ENCODE measurements at places on chromosomes 7 and 10. TPM values are rescaled to one million over a fixed set of nuclear protein-coding genes. Genes with fewer than 3 reads are reported as not detected.
A peak's percentile ranks its signal among the peaks of the same experiment; 100 is the strongest.

GRCh38 chr7:93945083-93945482 lies 23.5 kb downstream of the GNG11 start:
- DNase-seq = no peak

PLEKHS1 gene
- 0.05 TPM for polyA plus RNA-seq

LSM8 gene
- polyA plus RNA-seq = 38.5 TPM

GRCh38 chr7:117086788-117087187 lies 133.5 kb downstream of the ST7 start:
- DNase-seq = no peak

FEZF1 gene
- polyA plus RNA-seq = not detected

DNA sequence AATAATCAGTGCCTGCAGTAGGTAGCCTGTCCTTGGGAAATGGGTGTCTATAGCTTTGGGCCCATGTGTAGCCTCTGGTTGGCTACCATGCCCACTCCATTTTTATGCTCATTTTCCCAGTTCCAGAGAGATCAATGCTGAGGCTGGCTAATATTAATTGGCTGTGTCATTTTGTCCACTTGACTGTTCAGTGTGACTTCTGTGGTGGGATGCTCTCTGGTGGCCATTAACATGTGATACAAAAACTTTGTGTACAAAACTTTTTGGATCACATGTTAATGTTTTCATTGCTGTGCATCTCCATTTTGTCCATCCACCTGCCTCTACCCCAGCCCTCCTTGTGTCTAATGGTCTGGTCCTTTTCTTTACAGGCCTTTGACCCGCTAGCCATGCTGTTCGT lies 22.7 kb downstream of the VIM start:
- no peak for DNase-seq

DNA sequence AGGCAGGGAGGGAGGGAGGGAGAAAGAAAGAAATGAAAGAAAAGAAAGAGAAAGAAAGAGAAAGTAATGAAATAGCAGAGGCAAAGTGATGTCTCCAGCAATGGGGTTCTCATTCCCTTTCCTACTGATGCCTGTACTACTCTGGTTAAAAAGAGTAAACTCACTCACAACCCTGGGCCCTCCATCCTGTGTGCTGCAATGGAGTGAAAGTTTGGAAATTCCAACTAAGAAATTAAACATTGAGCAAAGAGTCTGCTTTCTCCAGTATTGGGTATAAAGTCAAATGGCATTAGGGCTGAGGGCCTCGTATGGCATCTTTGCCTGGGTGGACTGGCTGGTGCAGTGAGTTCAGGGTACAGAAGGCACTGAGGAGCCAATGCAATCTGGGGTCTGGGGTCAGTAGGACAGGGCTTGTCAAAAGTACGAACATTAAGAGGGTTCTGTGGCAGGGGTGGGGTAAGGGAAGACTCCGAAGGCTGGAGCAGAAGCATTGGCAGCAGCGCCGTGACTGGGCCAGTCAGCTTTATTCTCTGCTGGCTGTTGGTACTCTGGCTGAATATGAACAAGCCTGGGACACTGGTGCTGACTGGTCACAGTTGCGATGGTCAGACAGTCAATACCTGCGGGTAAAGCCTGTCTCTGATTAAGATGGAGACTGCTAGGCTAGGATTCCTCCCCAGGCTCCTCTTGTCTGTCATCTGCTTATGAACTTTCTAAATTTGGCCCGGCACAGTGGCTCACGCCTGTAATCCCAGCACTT lies 24.1 kb upstream of the TNS3 start:
- DNase-seq = no peak

DNA sequence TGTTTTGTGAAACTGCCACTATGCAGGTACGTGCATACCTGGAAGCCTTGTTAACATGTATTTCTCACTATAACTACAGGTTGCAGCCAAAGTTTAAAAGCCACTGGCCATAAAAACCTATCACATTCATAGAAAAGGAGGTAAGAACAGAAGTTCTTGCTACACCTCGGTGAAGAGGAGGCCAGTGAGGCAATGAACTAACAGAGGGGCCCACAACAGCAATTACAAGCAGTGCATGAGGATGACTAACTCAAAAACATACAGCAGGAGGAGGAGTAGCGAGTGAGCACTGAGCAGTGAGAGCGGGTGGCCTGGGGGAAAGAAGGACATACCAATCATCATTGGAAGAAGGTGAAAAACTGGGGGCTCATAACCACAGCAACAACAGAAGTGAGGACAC lies 51.6 kb downstream of the NUDCD3 start:
- no peak for DNase-seq

GRCh38 chr10:22554461-22555182 lies 159.8 kb downstream of the PIP4K2A start:
- DNase-seq = peak; percentile 69

DNA sequence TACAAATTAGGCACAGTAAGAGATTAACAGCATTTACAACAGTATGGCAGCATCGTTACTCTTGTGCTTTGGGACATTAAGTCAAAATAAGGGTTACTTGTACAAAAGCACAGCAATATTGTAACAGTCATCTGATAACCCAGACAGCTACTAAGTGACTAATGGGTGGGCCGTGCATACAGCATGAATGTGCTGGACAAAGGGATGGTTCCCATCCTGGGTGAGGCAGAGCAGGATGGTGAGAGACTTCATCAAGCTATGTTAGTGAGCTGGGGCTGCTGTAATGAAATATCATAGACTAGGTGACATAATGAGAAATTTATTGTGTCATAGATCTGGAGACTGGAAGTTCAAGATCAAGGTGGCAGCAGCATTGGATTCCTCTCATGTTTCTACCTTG lies 25.4 kb downstream of the EDRF1 start:
- no peak for DNase-seq

MAT1A gene
- not detected for polyA plus RNA-seq

DNA sequence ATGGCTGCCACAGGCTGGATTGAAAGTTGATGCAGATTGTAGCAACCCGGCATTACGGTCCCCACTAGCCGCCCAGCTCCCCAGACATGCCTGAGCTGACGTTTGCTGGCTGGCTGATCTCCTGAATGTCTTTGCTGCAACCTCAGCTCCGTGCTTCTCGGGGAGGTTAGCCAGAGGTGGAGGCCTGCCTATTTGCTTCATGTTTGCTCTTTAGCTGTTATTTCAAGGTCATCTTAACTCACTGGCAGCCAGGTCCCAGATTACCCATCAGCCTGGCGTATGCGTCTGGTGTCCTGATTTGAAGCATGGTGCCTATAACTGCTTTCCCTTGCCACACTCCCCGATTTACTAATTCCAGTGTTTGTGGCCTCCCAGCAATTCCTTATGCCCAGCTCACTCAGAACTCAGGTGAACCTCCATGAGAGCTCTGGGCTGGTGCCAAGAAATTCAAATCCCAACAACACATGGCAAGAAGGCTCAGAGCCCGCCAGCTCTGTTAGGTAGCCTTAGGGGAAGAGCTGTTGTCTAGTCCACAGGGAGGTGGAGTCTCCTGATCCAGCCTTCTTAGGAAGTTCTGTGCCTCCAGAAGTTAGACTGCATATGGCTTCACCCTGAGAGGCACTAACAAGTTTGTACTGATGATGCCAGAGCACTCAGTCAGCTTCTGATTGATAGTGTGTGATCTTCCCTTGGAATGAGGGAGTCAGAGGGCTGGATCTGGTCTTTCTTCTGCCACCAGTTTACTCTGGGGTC lies 69.7 kb upstream of the EXOC4 start:
- DNase-seq = no peak

CALHM1 gene
- polyA plus RNA-seq = 0.04 TPM

- DNase-seq = no peak
Observed at GRCh38 chr10:79069325-79070080, 737 bp downstream of the ZMIZ1 start.

DNA sequence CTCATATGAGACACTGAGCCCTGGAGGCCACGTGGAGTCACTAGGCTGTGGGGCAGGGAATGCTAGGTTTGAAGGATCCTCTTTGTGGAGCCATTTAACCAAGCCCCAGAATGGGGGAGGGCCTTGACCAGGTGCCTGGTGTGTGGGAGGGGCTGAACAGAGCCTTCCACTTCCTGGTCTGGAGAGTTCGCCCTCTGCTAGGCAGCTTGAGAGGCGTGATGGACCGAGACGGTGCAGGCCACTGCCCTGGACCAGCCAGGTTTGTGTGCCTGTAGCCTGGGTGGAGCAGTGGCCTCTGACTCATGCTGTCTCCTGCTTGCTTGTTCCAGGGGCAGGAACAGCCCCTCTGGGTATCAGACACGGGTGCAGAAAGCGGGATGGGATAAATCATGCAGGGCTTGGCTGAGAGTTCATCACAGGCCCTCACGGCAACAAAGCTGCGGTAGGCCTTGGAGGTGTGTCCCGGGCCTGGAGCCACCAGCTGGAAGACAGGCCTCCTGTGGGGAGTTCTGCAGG lies 27.4 kb downstream of the ADAMTS14 start:
- DNase-seq = no peak

DNA sequence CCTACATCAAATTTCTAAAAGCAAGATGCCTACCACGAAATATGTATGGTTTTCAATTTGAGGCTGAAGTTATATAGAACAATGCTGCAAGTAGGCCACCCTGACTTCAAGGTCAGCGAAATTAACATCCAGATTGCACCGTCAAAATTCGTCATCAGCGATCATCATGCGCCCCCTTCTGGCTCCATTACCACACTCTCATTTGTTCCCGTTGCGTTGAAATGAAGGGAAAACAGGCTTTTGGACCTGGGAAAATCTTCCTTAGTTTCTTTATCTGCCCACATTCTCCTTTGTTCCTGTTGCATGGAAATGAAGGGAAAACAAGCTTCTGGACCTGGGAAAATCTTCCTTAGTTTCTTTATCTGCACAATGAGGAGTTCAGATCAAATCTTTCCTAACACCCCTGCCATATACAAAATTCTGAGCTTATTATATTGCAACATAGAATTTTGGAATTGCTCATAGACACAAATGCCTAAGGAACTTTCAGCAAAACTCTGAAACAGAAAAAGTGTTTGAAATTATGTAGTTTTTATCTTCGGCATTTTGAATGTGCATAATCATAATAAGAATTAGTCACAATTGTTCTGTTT lies 98.2 kb upstream of the PRKCQ start:
- no peak for DNase-seq

DNA sequence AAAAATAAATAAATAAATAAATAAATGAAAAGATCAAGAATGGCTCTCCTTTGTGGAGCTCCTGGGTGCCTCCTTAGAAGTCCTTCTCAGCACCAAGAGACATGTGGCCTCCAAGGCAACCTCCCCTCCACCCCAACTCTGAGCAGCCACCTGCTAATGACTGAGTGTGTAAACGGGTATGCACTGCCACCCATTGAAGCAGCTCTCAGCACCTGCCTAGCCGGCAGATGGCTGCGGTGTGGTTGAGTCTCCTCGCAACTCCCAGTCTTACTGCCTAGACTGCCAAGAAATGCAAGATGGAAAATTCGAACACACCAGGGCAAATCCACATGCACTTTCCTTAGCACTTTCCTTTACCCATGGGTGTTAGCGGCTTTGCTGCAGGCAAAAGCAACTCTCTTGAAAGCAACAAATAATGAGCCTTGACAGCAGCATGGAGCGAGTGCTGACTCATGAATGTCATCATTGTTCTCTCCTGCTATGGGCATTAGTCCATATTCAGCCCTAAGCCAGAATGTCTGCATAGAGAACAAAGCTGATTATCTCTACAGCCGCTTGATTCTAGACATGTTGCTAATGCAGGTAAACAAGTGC lies 913.9 kb upstream of the AUTS2 start:
- DNase-seq = no peak

DNA sequence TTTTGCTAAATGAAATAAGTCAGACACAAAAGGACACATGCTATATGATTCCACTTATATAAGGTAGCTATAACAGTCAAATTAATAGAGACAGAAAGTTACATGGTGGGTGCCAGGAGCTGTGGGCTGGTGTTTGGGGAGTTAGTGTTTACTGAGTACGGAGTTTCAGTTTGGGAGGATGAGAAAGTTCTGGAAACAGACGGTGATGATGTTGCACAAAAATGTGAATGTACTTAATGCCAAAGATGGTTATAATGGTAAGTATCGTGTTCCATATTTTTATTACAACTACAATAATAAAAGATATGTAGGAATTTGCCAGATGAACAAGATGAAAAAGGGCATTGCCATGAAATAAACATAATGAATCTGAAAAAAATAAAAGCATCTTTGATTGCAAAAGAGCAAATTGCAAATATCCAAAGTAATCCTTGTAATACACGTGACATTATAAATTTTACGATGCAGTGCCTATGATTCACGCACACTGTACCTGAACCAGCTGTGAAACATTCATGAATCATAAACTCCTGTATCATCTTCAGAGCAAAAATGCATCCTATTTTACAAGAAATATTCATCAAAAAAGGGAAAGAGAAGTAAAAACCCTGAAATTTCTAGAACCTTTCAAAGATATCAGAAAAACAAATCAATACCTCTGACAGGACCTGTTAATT lies 676.7 kb downstream of the PCDH15 start:
- no peak for DNase-seq

GRCh38 chr10:3172446-3173170 lies at the start of gene PITRM1:
PITRM1 (minus strand) TSS chr10:3172782; CDS start chr10:3172772, 10 bp downstream.
- DNase-seq = peak; percentile 90

- peak; percentile 34 for DNase-seq
Observed at GRCh38 chr7:154591544-154591943, 411.4 kb downstream of the PAXIP1 start.

DNA sequence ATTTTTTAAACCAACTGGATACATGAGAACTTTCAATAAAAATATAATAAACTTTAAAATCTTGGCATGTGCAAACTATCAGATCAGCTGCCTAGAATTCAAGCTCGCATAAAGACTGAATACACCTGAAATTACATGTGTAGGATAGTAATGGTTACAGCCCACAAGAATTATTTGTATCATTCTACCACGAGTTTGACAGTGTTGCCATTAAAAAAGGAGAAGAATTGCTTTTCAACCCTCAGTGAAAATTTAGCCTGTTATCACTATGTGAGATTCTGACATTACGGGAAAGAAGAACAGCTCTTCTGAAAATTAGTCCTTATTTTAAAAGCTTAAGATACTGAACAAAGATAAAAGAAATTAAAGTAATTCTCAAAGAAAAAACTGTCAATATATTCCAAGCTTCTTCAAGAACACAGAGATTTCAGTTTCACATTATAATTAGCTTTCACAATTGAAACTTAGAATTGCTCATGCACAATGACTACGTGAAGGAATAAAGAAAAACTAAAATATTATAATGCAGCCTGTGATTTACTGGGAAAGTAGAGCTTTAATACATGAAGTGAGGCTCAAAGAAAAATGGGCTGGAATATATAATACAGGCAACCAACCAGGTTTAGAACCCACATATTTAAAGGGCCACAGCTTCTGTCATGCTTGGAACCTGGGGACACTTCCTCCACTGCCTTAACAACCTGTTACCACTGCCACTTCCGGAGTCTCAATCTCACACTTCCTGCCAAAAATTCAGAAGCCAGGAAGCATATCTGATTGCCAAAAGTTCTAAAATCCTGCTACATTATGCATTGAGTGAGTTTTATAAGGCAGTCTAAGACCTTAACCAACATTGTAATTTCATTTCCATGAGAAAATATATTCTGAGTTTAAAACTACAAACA lies 23.2 kb downstream of the TPK1 start:
- DNase-seq = no peak

GRCh38 chr7:134875867-134876266 lies 96.4 kb downstream of the CALD1 start:
- no peak for DNase-seq

- no peak for DNase-seq
Observed at GRCh38 chr10:104257235-104257634, 2.5 kb downstream of the GSTO1 start.

- DNase-seq = no peak
Observed at GRCh38 chr7:7214398-7215347, 32.3 kb downstream of the C1GALT1 start.
